ENCODE measurements at places on chromosomes 1 and 21.
A peak's percentile ranks its signal among the peaks of the same experiment; 100 is the strongest.

- DNase-seq: peak; percentile 87
These were observed 6.6 kb upstream of the SMIM12 start for GRCh38 chr1:34865981-34866761.

DNA sequence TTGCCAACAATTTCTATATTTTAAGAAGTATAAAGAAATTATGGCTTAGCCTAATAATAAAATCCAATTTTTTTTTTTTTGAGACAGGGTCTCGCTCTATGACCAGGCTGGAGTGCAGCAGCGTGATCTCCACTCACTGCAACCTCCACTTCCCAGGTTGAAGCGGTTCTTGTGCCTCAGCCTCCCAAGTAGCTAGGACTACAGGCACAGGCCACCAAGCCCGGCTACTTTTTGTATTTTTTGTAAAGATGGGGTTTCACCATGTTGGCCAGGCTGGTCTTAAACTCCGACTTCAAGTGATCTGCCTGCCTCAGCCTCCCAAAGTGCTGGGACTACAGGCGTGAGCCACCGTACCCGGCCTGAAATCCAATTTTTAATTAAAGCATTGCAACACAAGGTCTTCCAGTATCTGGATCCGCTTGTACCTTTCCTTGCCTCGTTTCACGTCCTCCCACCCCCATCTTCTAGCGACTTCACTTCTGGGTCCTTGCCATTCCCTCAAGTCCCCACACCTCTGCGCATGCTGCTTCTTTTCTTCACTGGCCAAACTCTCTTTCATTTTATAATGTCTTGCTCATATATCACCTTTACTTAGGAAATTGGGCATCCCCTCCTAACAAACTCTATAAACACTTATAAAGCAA is 2.3 kb downstream of the FUBP1 start:
- no peak for DNase-seq

GRCh38 chr1:226965581-226966440 is 25.7 kb downstream of the COQ8A start:
- no peak for DNase-seq

GRCh38 chr1:43976890-43977289 is 2.1 kb upstream of the B4GALT2 start:
- DNase-seq: no peak

DNA sequence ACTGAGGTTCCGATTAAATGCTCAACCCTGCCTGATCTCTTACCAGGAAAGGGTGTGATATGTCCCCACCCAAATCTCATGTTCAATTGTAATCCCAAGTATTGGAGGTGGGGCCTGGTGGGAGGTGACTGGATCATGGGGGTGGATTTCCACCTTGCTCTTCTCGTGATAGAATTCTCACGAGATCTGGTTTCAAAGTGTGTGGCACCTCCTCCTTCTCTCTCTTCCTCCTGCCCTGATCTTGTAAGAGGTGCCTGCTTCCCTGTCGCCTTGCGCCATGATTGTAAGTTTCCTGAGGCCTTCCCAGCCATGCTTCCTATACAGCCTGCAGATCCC is 34.9 kb downstream of the RSPH1 start:
- no peak for DNase-seq

- DNase-seq: no peak
These were observed 25.3 kb downstream of the RBM11 start for GRCh38 chr21:14241297-14241696.

DNA sequence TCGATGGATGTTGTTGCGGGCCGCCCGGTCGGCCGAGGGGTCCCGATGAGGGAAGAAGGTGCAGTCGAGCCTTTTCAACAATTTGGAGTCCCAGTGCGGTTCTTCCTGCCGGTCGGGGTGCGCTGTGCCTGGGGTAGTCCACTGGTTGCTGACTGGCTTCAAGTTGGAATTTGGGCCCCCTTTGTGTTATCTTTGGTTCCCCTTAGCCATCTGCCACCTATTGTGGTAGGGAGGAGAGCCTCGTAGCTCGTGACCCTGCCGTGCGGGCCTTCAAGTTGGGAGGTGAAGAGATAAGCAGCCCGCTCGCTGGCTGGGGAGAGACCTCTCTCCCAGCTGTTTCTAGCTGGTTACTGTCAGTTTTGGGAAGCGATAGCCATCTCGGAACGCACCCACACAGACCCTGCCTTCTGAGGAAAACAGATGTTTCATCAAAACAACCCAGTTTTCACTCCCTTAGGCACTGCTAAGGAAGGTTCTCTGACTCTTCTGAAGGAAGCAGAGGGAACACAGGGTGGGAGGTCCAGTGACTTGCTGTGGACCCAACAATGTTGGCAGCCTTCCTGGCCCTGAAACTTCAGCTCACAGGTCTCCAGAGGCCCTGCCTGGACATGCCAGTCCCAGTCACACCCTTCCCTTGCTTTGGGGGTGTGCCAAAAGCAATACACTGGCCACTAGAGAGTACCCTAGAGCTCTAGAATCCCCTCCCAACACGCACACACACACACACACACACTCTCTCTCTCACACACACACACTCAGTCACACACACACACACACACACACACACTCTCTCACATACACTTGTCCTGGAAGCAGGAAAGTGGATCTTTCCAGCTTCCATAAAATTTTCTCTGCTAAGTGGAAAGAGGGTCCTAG is 1.0 kb downstream of the BTG2 start:
- no peak for DNase-seq

GRCh38 chr1:217049081-217049480 is 325.9 kb upstream of the ESRRG start:
- DNase-seq: no peak

DNA sequence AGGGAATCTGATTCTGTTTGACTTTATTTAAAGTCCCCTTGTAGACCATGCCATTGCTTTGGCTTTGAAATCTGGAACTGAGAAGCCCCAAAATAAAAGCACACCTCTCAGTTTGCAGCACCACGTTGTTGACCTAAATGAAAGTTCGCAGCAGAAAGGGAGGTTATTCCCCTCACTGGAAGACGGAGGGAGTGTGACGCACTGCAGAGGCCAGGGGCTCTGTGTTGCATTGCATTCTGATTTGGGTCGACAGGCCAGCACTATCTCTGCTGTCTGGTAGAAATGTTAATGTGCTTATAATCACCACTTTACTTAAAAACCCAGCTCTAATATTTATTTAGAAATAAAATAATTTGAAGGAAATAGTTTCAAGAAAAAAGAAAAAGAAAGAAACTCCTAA is 675.2 kb upstream of the NR5A2 start:
- no peak for DNase-seq

DNA sequence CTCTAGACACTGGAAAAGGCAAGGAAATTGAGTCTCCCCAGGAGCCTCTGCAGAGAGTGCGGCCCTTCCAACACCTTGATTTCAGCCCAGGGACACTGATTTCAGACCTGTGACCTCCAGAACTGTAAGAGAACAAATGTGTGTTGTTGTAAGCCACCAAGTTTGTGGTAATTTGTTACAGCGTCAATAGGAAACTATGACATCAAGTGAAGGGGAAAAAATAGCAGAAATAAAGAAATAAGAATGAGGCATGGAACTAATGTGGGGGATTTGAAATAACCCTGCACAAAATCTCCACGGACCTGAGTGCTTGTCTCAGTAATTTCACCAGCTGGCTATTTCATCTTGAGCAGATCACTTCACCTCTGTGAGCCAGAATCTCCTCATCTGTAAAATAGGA is 227.8 kb upstream of the JUN start:
- DNase-seq: no peak

GRCh38 chr1:164511001-164511705 is 47.8 kb upstream of the PBX1 start:
- DNase-seq: no peak

DNA sequence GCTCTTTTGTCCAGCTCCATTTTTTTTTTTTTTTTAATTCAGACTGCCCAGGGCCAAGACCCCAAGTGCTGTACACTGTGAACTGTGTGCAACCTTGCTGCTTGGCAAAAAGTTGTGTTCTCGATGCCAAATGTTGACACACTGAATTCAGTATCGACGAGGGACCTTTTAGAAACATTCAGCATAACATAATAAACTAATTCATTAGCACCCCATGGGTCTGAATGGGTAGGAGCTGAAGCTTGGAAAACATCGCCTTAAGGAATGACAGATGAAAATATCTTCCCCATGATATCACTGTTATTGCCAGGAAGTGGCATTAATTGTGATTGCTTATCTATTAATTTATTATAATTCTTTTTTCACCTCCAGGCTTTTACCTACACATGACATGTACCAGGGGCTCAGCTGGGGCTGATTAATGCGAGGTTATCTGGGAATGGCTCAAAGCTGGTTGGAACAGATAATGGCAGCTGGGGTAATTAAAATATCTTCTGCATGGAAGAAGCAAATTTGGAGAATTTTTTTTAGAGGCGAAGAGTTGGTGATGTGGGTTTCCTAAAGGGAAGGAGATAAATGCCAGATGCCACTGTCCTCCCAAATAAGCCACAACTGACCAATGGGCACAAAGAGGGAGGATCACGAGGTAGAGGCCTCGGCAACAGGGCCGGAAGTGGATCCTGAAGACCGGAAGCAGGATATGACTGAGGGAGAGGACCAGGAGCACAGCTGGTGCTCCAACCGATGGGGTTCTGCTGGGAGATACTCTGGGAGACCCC is 169.3 kb downstream of the GRIK3 start:
- DNase-seq: no peak

DNA sequence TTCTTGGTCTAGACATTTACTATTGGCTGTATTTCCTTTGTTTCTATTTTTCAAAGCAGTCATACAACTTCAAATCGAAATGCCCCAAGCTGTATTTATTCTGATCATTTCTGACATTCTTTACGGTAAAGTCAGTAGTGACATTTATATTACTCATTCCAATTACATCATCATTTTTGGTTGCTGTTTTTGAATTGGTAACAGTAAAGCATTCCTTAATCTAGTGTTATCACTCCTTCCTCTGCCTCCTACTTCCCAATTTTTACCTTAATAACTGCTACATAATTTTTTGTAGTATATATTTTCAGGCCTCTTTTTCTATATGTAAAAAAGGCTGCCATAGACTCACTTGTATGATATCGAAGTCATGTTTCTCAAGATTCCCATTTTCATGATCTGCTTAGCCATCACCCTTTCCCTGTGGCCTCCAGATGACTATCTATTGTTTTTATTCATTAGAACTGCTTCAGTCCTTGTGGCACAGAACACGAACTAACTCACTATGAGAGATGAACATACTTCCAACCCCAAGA is 167.2 kb downstream of the RUNX1 start:
- no peak for DNase-seq

DNA sequence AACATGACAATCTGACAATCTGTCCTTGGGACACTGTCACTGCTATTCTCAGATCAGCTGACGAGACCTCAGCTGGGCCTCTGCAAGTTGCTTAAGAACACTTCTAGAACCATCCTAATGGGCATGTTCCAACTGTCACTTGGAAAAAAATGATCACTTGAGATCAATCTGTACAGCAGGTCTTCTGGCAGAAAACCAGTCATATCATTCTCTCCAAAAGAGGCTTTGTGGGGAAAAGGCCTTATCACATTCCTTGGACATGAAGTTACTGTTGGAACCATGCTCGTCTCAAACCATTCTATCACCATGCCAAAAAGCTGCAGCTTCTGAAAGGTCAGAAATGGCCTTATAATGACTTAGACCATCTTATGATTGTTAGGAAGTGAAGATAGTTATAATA is 744.2 kb downstream of the USP25 start:
- no peak for DNase-seq

GRCh38 chr1:15349133-15349532 is 60.6 kb upstream of the EFHD2 start:
- no peak for DNase-seq

DNA sequence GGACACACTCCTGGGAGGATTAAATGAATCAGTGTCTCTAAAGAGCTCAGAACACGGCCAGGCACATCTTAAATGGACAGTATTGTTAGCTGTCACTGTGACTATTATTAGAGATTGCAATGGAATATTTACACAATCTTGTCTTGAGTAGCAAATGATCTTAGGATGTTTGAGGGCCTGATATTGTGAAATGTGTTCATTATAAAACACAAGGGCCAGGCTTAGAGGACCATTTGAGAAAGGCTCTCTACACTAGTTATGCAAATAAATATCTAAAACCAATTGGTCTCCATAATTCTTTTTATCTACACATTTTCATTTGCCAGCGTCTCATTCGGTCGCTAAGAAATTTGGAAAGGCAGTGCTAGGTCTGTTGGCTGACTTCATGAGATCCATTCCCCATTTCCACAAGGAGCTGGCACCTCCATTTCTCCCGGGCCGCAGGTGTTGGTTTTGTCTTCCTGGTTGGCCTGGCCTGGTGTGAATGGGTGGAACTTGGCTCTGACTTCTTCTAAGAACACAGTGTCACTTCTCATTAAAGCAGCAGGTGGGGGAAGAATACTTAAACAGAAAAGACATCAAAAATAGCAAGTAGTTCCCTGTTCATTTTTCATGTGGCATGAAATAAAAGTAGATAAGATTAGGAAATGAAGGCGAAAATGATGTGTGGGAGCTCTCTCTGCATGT is 56.0 kb upstream of the PLXNA2 start:
- DNase-seq: no peak

Measured in stimulated activated CD4-positive, alpha-beta T cell treated with anti-CD3 and anti-CD28 coated beads, Interleukin-12 subunit alpha, Interleukin-12 subunit beta, amount 100 ng/mL, for 48 hours (primary cell).